Activated CD8-positive, alpha-beta memory T cell treated with anti-CD3 and anti-CD28 coated beads for 48 hours (primary cell): ENCODE measurements at places on chromosomes 3 and 15.

DNA sequence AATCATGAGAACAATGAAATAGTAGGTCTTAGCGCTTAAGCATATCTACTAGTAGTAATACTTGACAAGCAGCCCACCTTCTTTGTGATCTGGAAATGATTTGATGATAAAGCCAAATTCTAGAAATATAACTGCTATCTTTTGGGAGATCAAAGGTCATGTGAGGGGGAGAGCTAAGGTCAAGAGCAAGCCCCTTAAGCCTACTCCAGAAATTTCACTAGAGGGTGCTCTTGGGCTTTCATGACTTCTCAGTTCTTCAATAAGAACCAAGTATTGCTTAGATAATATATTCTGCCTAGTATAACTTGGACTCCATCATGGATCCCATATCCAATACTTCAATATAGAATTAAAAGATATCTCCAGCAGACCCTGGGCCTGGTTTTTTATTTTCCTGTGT lies 319.6 kb downstream of the ZBTB20 start:
- no peak for DNase-seq

GRCh38 chr3:11610044-11610671 lies 33.6 kb downstream of the VGLL4 start:
- no peak for DNase-seq

DNA sequence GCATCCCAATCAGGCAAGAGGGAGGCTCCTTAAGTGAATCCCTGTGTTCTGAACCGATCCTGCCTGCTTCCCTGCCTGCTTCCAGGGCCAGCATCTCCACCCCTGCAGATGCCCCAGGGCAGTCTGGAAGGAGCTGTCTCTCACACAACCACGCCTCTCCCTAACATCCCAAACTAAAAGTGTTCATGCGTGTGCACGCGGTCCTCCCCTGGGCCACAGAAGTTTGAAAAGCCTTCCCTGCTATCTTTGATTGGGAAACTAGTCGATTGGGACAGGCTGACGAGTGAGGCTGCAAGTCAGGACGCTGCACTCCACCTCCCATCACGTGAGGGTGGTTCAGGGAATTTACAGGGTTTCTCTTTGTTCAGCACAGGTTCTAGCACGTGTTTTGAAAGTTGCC lies 340.9 kb upstream of the ICE2 start:
- no peak for DNase-seq

GRCh38 chr15:28125673-28126651 lies 26.8 kb upstream of the OCA2 start:
- DNase-seq, result no peak

DNA sequence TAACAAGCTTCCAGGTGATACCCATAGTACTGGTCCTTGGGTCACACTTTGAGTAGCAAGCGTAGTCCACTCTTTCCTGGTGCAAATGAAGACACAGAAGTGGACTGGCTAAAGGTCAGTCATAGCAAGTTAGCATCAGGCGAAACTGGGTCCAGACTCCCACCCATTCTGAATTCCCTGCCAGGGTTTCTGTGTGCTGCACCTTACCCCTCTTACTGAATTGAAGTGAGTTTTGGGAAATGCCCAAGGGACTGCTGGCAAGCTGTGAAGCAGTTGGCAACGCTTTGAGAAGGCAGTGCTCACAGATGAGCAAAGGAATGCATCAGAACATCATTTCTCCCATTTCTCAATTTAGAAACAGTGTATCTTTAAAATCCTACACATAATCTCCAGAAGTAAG lies 1.8 kb upstream of the LSG1 start:
- no peak for DNase-seq

- DNase-seq, result no peak
Measured at GRCh38 chr3:130900959-130901358, 7.1 kb downstream of the ATP2C1 start.

- no peak for DNase-seq
Measured at GRCh38 chr3:146092230-146092629, 68.8 kb downstream of the PLOD2 start.

- no peak for DNase-seq
Measured at GRCh38 chr3:77601823-77602415, 562.0 kb downstream of the ROBO2 start.

DNA sequence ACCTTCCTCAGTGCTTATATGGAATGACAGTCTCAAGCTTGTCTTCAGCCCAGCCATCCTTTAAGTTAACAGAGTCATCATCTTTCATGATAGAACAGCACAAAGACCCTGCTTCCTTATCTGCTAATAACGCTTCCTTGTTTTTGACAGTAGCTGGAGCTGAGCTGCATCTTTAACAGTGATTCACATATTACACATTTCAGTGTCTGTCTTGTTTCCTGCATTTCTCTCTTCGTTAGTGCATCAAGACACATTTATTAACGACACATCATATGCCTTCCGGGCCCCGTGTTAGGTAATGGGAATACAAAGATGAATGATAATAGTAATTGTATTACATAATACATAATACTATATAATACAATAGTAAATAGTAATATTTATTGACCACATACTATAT lies 30.2 kb upstream of the GREM1 start:
- no peak for DNase-seq

- no peak for DNase-seq
Measured at GRCh38 chr3:134636406-134636805, 14.4 kb downstream of the KY start.

GRCh38 chr15:50872832-50873426 lies 35.6 kb upstream of the AP4E1 start:
- DNase-seq, result no peak

DNA sequence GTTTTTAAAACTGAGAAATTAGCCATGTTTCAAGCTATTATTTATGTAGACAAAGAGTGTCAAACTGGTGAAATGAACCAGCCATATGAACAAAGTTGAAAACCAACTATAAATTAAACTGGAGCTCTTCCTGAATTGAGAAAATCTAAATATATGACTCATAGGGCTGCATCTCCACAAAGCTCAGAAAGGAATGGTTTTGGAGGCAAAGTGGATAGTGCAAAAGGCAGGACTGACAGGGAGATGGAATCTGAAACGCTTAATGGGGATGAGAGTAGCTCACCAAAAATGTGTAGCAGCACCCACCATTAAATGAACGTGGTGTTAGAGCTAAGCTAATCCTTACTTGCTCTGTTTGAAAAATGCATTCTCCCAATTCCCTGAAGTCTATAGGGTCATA lies 1066.0 kb downstream of the AGBL1 start:
- DNase-seq, result no peak
